Activated T-cell treated with anti-CD3 and anti-CD28 coated beads for 1 hour (primary cell): ENCODE measurements at places on chromosomes 13 and 19.

DNA sequence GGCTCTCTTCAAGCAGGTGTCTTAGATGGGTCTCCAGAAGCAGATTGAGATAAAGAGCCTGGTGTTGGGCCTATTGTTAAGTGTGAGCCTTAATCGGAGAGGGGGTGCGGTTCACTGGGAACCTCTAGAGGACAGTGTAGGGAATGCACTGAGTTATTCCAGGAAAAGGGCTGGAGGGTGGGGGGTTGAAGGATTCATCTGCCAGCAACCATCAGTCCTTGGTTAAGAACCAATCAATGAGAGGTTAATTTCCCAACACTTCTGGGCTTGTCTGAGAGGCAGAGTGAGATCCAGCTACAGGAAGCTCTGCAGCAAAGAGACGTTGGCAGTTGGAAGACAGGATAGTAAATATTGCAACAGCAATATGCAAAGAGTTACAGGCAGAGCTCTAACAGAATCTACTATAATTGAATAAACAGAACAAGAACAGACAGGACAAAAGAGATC lies 28.7 kb downstream of the CYP4F2 start:
- DNase-seq = peak; percentile 24

GRCh38 chr19:3159565-3159964 lies 19.0 kb upstream of the S1PR4 start:
- DNase-seq = no peak

DNA sequence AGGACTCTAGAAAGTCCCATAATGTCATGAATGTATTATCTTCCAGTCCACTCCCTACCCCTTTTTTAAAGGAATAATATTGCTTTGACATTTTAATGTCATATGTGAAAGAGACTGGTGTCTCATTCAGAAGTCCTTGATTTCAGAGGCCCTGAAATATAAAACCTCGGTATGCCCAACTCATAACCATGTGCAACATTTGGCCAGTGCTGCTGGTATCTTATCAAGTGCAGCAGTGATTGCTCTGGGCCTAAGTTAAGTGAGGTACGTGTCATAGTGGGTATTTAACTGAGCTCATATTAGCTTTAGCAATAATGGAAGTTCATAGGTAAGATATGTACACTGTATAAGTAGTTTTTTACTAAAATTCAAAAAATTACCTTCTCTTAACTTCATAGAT lies 14.7 kb downstream of the TEX30 start:
- no peak for DNase-seq

- no peak for DNase-seq
Observed at GRCh38 chr13:43478902-43479301, 307.9 kb downstream of the ENOX1 start.

- no peak for DNase-seq
Observed at GRCh38 chr19:13039211-13039789, 44.0 kb downstream of the NFIX start.

DNA sequence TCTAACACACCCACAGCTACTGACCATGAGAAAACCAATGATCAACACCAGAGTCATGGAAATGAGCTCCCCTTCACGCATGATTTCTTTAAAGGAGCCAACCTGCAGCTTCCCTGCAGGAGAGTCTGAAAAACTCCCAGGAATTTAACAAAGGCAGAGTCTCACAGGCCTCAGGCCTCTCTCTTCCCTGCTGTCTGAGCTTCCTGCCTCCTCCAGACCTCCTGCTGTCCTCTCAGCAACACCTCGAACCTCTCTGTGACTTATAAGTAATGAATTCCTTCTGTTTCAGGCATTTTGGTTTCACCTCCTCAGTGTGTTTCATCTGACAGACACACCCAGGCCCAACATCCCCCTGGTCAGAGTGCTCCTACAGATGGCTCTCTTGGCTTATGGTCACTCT lies 1044.4 kb downstream of the UQCRFS1 start:
- no peak for DNase-seq

DNA sequence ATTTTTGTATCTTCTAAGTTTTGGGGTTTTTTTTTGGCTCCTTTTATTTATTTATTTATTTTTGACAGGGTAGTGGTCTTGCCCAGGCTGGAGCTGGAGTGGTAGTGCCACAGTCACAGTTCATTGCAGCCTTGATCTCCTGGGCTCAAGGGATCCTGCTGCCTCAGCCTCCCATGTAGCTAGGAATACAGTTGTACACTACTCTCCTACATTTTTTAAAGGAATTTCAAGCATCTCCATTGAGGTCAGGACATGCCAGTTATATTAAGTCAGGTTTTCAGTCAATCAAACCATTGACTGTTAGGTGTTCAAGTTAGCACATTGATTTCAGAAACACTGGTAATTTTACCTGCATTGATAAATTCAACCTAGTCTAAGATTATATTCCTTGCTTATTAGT lies 480.5 kb upstream of the SPRY2 start:
- DNase-seq = no peak

- DNase-seq = no peak
Observed at GRCh38 chr19:39183104-39183503, 13.7 kb upstream of the NCCRP1 start.

- DNase-seq = no peak
Observed at GRCh38 chr19:5292453-5292821, 48.2 kb downstream of the PTPRS start.

DNA sequence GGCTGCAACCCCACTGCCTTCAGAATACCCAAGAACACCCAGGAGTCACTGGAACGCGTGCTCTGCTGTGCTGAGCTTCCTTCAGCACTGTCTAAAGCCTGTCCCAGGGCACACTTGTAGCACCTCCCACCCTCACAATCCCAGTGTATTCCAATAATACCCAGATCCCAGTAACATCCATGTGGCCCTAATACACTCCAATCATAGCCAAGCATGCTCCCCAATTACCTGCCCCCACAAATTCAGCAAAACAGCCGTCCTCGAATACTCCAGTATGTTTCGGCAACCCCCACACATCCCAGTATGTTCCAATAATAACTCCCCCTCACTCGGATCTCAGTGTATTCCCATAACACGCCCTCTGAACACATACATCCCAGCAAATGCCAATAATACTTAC lies 29.2 kb downstream of the SHANK1 start:
- DNase-seq = no peak

GRCh38 chr13:113933901-113934300 lies 40.0 kb downstream of the C13orf46 start:
- no peak for DNase-seq

GRCh38 chr19:391726-392374 lies 17.1 kb downstream of the C2CD4C start:
- no peak for DNase-seq

DNA sequence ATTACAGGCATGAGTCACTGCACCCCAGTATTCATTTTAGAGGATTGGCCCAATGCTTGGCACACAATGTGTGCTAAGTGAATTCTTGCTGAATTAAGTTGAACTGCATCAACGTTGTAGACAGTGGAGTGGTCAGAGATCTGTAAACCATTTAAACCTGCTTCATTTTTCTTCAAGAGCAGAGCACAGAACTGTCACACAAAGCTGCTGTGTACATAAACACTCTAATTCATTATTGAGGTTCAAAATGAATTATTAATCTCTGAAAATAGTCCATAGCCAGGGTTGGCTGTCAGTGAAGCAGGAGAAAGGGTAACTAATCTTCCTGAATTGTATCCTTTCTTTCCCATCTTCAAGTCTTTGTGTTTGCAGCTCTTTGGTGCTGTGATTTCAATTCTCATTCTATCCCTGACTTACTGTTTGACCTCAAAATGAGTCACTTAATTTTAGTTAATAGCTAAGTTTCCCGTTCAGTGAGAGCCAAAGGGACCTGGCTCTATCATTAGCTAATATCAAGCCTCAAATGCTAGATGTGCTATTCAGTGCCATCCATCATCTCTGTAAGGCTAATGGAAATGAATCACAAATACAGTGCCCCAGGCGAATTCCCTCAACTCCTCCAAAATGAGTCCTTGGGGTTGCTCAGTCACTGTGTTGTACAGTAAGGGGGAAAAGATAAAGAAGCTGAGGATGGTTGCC lies 77.0 kb upstream of the TSC22D1 start:
- DNase-seq = no peak

DNA sequence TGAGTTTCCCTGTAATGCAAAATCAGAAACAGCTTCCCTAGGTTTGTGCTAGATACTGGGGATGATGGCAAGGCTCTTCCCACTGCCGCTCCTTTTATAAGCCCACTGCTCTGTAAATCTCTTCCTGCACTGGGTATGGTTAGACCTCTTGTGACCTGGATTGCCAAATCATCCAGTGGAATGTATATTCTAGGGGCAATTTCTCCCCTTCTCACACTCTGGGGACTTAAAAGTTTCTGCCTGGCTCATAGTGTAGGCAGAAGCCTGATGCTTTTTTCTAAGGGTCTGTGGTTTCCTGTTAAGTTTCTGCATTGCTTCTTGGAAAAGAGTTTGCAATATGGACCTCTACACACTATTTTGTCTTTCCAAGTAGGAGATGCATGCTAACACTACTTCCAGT lies 1582.0 kb upstream of the PCDH20 start:
- no peak for DNase-seq

GRCh38 chr13:95204231-95204765 lies 97.0 kb downstream of the ABCC4 start:
- DNase-seq = no peak

GRCh38 chr19:44984005-44984404 lies 17.3 kb upstream of the RELB start:
- DNase-seq = no peak

DNA sequence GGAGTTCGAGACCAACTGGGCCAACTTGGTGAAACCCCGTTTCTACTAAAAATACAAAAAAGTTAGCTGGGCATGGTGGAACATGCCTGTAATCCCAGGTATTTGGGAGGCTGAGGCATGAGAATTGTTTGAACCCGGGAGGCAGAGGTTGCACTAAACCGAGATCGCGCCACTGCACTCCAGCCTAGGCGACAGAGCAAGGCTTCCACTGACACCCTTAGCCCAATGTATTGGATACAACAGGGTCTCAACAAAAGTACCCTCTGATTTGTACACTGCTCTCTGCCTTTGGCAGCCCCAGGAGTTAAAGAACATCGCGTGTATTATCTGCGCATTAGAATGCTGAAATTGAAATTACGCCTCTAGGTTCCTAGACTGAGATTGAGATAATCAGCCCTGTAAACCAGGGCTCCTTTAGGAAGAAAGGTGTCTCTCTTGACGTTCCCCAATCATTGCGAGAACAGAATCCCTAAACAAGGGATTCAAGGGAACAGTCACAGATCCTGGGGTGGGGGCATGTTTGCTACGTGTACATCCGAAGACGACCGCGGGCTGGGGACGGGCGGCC lies 21.9 kb downstream of the IPO5 start:
- no peak for DNase-seq

DNA sequence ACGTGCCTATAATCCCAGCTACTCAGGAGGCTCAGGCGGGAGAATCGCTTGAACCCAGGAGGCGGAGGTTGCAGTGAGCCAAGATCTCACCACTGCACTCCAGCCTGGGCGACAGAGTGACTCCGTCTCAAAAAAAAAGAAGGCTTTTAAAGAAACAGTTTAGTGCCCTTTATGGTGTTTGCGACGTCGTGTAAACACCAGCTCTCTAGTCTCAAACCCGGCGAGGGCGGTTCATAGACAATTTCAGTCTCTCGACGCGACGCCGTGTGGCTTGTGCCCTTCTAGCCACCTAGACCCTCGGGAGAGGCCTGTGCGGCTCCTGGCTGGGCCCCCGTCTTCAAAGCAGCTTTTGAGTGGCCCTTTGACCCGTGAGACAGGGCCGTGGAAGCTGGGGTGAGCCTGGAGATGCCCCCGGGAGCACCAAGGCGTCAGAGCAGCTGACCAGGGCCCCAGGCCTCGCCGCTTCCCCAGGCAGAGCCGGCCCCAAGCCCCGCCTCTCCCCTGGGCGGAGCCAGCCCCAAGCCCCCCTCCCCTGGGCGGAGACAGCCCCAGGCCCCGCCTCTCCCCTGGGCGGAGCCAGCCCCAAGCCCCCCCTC lies 5.0 kb upstream of the MADCAM1 start:
- DNase-seq = no peak

- DNase-seq = no peak
Observed at GRCh38 chr19:15010501-15011300, 31.0 kb upstream of the SLC1A6 start.

DNA sequence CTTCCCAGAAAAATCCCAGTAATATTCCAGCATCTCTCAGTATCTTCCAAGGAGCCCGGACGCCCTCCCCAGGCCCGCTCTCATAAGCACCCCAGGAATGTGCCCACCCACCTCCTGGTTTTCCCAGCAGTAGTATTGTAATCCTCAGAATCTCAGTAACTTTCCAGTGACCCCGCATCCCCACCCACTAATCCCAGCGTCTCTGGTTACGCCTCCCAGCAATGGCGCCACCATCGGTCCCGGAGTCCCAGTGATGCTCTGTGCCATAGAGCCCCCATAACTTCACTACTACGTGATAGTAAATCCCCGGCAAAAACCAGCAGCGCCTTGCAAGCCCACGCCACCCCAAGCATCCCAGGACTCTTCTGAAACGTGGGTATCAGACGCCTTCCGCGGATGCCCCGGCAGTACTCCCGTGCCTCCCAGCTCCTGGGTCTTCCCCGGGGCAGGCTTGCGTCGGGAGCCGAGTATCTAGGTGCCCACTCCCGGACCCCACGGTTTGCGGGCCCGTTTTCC lies 928 bp upstream of the PNPLA6 start:
- DNase-seq = peak; percentile 30

DNA sequence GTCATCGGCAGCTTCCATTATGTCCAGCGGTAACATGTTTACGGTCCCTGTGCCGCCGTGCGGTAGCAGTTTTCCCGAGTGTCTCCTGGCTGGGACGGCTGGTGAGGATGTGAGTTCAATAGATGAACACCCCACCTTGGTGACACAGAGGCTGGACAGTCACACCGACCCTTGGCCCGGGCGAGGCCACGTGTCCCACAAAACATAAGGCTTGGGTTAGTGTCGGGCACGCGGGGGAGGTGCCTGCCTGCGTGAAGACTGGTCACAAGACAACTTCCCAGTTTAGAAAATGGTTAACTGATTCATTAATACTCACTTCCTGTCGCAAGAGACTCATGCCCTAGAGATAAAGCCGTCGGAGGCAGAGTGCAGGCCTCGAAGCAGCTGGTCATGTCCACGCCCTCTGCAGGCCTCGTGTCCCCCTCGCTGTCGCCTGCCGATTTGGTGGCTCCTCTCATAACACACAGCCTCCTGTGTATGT lies 17.2 kb downstream of the RASA3 start:
- DNase-seq = no peak

DNA sequence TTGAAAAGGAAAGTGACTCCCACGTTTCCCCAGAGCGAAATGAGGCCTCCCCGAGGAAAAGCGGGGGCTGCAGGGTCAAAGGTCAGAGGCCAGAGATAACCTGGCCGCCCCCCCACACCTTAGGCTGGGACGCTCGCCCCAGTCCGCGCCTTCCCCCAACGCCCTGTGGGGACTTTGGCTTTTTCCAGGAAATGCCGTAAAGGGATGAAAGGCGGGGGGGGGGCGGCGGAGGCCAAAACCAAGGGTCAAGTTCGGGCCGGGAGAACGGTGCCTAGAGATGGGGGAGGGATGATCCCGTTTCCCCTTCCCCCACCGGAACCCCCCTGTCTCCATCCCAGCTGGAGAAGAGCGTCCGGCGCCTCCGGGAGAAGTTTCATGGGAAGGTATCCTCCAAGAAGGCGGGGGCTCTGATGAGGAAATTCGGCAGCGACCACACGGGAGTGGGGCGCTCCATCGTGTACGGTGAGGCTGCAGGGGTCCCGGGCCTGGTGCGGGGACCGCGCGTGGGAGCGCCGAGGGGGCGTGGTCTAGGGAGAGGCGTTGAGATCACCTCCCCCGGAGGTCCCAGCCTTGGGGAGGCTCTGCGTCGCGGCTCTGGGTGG lies 575 bp downstream of the SHFL start:
- DNase-seq = peak; percentile 41
